Activated CD4-positive, alpha-beta T cell treated with anti-CD3 and anti-CD28 coated beads for 36 hours (primary cell): ENCODE measurements at places on chromosomes 7 and 10.

GRCh38 chr10:110629680-110630191 is 14.4 kb upstream of the RBM20 start:
- DNase-seq, result no peak

- no peak for DNase-seq
Measured at GRCh38 chr7:22420973-22421635, 64.2 kb upstream of the RAPGEF5 start.

DNA sequence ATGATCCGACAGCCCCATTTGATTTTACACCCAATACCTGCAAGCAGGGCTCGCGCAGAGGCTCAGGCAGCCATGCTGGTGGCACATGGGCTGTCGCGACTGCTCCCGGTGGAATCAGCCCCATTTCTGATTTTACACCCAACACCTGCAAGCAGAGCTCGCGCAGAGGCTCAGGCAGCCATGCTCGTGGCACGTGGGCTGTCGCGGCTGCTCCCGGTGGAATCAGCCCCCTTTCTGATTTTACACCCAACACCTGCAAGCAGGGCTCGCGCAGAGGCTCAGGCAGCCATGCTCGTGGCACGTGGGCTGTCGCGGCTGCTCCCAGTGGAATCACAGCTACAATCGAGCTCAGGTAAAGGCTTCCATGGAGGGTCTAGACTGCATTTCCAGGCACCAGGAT is 244.1 kb downstream of the PTPRN2 start:
- no peak for DNase-seq

GRCh38 chr10:92240289-92241157 is 50.4 kb downstream of the CPEB3 start:
- peak; percentile 33 for DNase-seq

GRCh38 chr10:128001849-128002248 is 94.9 kb downstream of the PTPRE start:
- DNase-seq, result no peak

- DNase-seq, result no peak
Measured at GRCh38 chr7:26381476-26382353, 90.1 kb downstream of the SNX10 start.

GRCh38 chr7:131826960-131827359 is 270.5 kb upstream of the PODXL start:
- no peak for DNase-seq

DNA sequence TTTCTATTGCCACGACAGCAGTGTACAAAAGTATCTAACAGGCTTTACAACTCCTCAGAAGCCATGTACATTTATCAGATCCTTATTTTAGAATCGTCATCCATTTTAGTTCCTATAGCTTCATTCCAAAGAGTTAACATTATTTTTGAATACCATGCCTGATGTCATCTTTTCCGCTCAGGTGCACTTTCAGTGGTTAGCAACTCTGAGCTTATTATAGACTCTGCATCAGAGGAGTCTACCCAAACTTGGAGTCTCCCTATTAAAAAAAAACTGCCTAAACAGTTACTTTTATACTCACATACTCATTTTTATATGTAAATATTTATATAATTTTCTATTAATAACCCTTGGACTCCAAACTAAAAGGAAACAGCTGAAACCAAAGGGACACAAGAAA is 31.6 kb upstream of the PRSS37 start:
- DNase-seq, result no peak

- DNase-seq, result no peak
Measured at GRCh38 chr7:91383905-91384274, 119.7 kb downstream of the FZD1 start.
